Stimulated activated naive CD8-positive, alpha-beta T cell treated with anti-CD3 and anti-CD28 coated beads, Interleukin-15, amount 100 ng/mL, for 72 hours (primary cell): ENCODE measurements at places on chromosomes 4 and X.

- no peak for DNase-seq
Measured at GRCh38 chrX:48667509-48667908, 16.1 kb upstream of the WAS start.

GRCh38 chr4:149932188-149932587 lies 116.5 kb upstream of the IQCM start:
- no peak for DNase-seq

DNA sequence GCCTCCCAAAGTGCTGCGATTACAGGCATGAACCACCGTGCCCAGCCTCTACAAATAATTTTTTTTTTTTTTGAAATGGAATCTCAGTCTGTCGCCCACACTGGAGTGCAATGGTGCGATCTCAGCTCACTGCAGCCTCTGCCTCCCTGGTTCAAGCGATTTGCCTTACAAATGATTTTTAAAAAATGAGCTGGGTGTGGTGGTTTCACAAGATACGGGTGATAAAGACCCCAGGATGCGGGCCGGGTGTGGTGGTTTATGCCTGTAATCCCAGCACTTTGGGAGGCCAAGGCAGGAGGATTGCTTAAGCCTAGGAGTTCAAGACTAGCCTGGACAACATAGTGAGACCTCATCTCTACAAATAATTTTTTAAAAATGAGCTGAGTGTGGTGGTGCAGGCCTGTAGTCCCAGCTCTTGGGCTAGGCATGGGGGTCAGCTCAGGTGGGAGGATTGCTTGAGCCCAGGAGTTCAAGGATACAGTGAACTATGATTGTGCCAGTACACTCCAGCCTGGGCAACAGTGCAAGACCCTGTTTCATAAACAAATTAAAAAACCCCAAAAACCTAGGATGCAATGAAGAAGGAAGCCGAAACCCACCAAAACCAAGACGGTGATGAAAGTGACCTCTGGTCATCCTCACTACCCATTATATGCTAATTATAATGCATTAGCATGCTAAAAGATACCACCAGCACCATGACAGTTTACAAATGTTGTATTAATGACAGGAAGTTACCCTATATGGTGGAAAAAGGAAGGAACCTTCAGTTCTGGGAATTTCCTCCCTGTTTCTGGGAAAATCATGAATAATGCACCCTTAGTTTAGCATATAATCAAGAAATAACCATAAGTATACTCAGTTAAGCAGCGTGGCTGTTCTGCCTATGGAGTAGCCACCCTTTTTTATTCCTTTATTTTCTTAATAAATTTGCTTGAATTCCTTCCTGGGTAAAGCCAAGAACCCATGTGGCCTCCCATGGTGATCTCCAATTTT lies 27.7 kb downstream of the PDGFRA start:
- DNase-seq: no peak

GRCh38 chr4:112509243-112510141 lies 6.5 kb downstream of the NEUROG2 start:
- no peak for DNase-seq

DNA sequence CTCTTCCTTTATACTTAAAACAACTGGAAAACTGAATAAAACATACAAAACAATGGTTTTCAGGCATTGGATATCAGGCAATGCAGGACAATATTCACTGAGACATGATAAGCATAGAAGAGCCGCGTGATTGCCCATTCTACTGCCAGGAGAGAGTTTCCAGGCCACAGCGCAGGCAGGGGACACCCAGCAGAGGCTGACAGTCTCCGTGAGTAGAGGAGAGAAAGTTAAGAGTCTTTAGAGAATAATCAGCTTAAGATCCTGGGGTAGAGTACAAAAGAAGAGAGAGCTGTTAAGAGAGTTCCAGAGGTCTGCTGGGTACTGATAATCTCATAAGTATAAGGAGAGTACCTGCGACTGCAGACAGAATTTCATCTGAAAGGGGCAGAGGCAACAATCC lies 18.4 kb upstream of the FRAS1 start:
- no peak for DNase-seq

- DNase-seq: no peak
Measured at GRCh38 chrX:85052636-85053343, 49.1 kb downstream of the APOOL start.

GRCh38 chr4:42396361-42396751 lies 932 bp upstream of the SHISA3 start:
- DNase-seq: no peak

DNA sequence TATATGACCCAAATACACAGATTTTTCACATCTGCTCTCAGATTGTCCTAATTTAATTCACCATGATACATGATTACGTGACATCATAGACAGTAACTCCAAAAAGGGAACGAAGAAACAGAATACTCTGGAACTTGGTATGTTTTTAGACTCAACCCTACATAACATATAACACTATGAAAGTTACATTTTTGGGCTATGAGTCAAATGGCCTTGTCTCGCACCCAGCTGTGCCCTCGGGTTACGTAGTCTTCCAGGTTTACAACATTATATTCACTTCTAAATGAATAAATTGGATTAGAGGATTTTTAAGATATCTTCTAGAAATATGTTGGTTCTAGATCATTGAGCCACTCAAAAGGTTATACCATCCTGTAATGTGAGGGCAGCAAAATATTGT lies 2089.6 kb upstream of the TENM3 start:
- DNase-seq: no peak

DNA sequence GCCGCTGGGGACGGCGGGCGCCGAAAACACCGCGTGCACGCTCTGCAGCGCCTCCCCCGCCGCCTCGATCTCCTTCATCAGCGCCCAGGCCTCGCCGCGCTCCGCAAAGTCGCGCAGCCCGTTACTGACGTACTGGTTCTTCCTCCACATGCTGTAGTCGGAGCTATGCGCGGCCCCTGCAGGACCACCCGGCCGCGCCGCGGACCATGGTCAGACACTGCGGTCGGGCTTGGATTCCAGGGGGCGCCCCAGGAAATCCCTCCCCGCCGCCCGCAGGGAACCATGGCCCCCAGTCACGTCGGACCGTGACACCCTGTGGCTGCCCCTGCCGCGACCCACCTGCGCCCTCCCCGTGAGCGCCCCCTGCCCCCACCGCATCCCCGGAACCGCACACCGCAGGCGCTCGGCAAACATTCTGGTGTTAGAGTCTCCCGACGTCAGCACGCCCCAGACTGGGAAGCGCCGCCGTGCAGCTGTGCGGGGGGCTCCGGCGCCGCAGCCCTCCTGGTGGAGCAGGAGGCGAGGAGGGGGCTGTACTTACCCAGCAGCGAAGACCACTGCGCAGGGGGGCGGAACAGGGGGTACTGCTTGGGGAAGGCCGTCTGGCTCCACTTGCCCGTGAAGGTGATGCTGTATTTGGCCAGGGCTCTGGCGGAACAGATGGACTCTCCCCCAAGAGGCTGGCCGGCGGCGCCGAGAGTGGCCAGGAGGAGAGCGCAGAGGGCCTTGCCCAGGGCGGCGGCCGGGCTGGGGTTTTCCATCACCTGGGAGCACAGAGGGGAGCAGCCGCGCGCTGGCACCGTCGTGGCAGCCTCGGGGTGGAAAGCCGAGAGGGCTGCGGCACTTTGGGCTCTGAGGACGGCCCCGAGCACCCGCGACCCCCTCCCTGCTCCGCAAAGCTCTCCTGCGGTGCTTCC lies 814 bp downstream of the SPON2 start:
- peak; percentile 61 for DNase-seq

DNA sequence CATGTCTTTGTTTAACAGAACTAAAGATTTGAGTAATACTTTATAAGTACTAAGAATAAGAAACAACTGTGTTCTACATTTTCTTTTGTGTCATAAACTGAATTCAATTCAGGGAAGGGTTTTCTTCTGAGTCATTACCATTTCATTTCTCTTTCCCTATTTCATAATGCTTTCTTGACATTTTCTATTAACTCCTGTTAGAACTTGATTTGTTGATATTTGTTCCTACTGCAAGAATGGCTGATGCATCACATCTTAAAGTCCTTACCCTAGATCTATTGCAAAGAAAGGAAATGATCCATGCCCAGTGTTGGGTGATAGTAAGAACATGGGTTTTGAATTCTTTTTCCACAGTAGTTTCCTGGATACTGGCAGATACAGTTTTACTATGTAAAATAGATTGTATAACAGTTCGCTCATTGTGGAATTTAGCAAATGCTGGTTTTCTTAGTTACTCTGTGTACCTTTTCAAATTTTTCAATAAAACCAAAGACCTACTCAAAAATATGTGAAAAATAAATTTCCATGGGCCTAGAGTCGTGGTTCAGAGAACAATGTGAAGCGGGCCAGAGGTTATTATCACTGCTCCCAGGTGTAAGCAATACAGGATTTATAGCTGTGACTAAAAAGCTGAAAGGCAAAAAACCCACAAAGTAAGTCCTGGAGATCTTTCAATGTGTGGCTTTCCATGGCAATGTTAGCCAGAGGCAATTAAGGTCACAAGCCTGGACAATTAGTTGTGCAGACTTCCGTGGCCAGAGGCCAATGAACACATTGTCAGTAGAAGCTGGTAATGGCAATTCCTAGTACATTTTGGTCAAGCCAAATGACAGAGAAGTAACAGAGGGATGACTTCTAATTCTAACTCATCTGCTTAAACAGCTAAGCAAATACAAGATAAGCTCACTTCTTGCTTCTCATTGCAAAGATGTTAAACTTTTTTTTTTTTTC lies 127.3 kb upstream of the FAT4 start:
- DNase-seq: no peak

GRCh38 chr4:126794363-126794762 lies 838.4 kb upstream of the INTU start:
- no peak for DNase-seq

- DNase-seq: no peak
Measured at GRCh38 chrX:120690344-120690743, 60.5 kb upstream of the C1GALT1C1 start.

- no peak for DNase-seq
Measured at GRCh38 chrX:105552395-105552794, 269.9 kb upstream of the NRK start.

DNA sequence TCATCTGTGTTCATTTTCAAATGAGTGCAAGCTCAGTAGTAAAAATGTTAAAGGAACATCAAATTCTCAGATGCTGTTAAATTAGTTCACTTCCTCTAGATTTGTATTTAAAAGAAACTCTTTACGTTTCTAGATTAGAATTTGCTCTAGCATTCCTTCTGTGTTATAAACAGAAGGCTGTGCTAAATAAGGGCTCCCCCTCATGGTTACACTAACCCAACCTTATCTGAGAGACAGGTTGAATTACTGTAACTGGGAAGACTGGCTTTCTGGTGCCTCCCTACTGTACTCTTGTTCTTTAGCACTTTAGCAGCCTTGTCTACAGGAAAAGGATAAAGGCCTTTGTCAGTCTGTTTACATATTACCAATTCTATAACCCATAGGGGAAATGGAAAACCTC lies 56.8 kb downstream of the RXFP1 start:
- DNase-seq: no peak

- DNase-seq: peak; percentile 15
Measured at GRCh38 chr4:54277691-54278090, 48.6 kb downstream of the PDGFRA start.

- no peak for DNase-seq
Measured at GRCh38 chr4:100288811-100289529, 98.7 kb upstream of the DDIT4L start.
